ENCODE measurements at places on chromosomes 7 and 10.

DNA sequence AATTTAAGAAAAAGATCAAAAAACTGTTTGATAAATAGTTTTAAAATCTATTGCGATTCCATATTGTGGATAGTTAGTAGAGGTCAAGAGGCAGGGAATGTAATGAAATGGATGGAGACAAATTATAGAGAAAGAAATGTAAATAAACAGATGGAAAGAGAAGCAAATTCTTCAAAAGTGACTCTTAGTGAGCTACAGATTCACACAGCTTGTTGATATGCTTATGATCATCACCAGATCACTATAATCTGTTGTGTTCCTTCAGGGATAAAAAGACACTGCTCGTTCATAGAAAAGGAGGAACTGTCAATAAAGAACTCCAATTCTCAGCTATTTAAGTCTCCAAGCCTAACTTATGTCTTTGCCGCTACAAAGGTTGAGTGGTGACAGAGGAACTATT, 251.4 kb upstream of the SEMA3C start:
- no peak for DNase-seq

DNA sequence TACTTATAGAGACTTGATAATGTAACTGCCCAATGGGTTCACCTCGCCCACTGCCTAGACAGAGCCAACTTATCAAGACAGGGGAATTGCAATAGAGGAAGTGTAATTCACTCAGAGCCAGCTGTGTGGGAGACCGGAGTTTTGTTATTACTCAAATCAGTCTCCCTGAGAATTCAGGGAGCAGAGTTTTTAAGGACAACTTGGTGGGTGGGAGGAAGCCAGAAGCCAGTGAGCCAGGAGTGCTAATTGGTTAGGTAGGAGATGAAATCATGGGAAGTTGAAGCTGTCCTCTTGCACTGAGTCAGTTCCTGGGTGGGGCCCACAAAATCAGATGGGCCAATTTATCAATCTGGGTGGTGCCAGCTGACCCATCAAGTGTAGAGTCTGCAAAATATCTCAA, 20.1 kb upstream of the C7orf33 start:
- no peak for DNase-seq

GRCh38 chr10:77442699-77443189, 194.9 kb downstream of the KCNMA1 start:
- no peak for DNase-seq

GRCh38 chr7:25646726-25647413, 418.6 kb upstream of the NPVF start:
- no peak for DNase-seq

DNA sequence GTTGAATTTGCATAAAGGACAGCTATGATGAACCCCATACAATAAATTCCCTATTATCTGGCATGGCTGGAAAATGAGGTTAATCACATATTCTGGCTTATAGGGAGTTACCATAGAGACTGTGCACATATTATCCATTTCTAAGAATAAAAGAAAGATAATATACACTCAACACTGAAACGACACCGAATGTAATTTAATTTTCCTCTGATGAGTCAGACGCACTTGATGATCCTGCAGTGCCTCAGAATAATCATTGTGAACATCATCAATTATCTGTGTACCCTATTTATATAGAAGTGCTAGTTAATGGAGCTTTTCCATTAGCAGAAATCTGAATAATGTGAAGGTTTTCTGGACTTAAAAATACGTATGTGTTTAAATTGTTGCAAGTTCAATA, 60.2 kb downstream of the SGCE start:
- no peak for DNase-seq

DNA sequence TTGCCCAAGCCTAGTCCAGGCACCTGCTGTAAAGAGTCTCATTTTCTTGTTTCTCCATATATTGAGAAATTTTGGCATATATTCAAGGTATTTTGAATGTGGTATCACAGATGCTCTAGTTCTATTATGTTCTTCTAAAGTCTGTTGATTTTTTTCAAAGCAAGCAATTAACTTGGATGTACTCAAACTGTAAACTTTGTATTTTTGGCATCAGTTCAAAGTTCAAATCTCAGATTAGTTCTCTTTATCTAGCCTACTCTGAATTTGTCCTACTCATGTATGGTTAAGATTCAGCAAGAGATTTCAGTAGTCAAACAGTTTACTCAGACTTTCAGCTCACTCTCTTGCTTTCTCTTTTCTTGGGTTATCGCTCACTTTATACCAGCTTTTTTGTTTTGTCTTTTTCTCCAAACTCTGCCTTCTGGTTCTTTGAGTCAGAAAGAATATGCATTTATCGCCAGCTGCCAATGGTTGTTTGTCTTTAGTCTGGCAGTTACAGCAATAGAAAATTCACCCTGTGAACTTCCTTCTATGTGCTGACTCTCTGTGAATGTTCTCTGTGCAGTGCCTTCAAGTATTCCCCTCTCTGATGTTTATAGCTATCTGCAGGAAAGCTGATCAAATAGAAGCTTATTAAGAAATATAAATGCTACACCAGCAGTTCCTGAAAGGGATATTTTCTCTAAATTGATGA, 56.0 kb downstream of the ANKRD7 start:
- no peak for DNase-seq

- no peak for DNase-seq
These were observed 1.6 kb downstream of the NPM3 start for GRCh38 chr10:101781655-101781983.

- no peak for DNase-seq
These were observed 135.3 kb downstream of the ARHGAP22 start for GRCh38 chr10:48469516-48470020.

GRCh38 chr7:89773611-89774010, 380.7 kb upstream of the STEAP1 start:
- DNase-seq: no peak

GRCh38 chr10:59333701-59334100, 28.6 kb downstream of the FAM13C start:
- DNase-seq: no peak

DNA sequence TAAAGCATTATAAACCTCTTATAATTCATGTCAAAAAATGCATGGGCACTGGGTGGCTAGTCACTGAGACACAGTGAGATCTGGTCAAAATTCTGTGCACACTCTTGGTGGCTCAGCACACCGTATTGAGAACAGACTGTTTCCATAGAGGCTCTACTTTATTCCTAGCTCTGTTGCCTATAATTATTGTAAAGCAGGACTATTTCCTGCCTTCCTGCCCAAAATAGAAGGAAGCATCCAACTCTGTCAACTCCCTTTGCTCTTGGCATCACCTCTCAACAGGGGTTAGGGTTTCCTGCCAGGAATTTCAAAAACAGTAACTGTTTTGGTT, 45.1 kb downstream of the PTN start:
- DNase-seq: no peak

GRCh38 chr7:94300176-94300835, 94.4 kb upstream of the COL1A2 start:
- DNase-seq: no peak

GRCh38 chr10:51321300-51321699, 247.0 kb downstream of the PRKG1 start:
- no peak for DNase-seq

GRCh38 chr7:16755397-16755796, 1.8 kb downstream of the TSPAN13 start:
- DNase-seq: no peak

DNA sequence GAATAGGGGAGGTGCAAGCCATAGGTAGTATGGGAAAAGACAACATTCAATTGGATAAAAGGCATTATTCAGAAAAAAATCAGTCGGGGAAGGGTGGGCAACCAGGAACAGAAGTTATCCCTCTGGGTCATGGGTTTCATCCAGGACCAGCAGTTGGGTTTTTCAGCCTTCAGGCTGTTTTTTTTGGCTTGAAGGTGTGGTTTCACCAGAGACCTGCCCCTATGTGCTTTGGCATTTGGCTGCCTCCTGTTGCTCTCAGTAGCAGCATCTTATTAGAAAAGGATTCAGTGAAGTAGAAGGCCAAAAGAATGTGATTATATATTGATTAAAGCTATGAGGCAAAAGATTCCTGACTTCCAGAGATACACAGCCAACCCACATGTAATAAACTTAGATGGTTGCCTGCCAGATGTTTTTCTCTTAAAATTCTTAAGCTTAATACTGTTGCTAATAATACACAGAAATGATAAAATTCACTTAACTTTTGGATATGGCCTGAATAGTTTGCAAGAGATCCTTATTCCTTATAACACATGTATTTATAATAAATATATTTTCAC, 251.7 kb upstream of the CSTF2T start:
- no peak for DNase-seq

DNA sequence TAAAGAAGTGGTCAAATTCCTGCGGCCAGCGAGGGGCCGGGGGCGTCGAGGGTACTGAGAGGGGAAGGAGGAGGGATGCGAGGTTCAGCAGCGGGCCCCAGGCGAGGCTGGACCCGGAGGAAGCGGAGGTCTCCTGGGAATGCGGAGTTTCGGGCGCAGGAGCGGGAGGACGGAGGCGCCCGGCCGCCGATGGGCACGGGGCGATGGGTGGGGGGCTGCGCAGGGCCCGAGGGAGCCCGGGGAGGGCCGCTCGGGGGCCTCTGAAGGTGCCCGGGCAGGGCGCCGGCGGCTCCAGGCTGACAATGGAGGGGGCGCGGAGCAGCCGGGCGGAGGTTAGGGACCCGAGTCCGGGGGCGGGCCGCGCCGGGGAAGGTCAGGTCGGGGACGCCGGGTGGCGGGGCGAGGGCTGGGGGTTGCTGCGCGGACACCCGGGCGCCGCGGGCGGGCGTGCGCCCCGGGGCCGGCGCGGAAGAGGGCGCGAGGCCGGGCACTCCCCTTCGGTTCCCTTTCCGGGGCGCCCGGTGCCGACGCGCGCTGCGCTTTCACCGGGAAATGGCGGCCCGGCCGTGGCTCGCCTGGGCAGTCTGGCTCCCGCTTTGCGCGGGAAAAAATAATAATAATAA, 683 bp downstream of the MACROH2A2 start:
- DNase-seq: no peak
